ENCODE measurements at places on chromosomes 5 and 9. TPM values are rescaled to one million over a fixed set of nuclear protein-coding genes. Genes with fewer than 3 reads are reported as not detected.

Gene PCDHA13
- total RNA-seq: 0.56 TPM

Gene FCN2
- total RNA-seq: not detected

Gene CEL
- 0.78 TPM for total RNA-seq

Gene PCDHGA7
- 11.9 TPM for total RNA-seq

Gene WNT8A
- total RNA-seq: not detected

Gene SPAG8
- 5.7 TPM for total RNA-seq

Gene FGF10
- total RNA-seq: 8.8 TPM

Gene FGF1
- total RNA-seq: 11.4 TPM

Gene SPINK7
- not detected for total RNA-seq

Gene CATSPER3
- total RNA-seq: not detected

Gene PCDHB10
- 6.1 TPM for total RNA-seq
